ENCODE measurements at places on chromosomes 5 and 9. TPM values are rescaled to one million over a fixed set of nuclear protein-coding genes. Genes with fewer than 3 reads are reported as not detected.

Gene GMCL2
- total RNA-seq: not detected

Gene DCTN3
- total RNA-seq: 92.4 TPM

GRCh38 chr5:151880324-151880723 is 44.3 kb downstream of the GLRA1 start:
- H3K4me1 ChIP-seq: peaks cover 6% of the 10 kb centered on the region
- no peak overlapping the region for H3K4me3 ChIP-seq
- H3K36me3 ChIP-seq: no peaks in the 10 kb centered on the region
- H3K27ac ChIP-seq: no peak overlapping the region

- H3K4me1 ChIP-seq: no peaks in the 10 kb centered on the region
- H3K4me3 ChIP-seq: no peak overlapping the region
- H3K36me3 ChIP-seq: peaks cover 36% of the 10 kb centered on the region
Measured at GRCh38 chr5:131459216-131459615, 175.8 kb downstream of the RAPGEF6 start.

DNA sequence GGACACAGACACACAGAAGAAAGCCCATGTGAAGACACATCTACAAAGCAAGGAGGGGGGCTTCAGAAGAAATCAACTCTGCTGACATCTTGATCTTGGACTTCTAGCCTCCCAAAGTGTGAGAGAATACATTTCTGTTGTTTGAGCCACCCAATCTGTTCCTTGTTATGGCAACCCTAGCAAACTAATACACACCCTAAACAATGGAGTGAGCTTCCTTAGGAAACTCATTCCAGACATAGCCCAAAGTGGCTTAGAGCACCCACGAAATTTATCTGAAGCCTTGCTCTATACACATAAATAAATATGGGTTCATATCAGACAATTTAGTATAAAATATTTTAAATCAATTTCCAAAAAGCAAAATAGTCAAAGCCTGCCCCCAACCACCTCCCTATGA is 7.6 kb upstream of the TBC1D2 start:
- H3K27ac ChIP-seq: no peak overlapping the region
- no peaks in the 10 kb centered on the region for H3K36me3 ChIP-seq
- no peak for DNase-seq
- H3K4me1 ChIP-seq: peaks cover 12% of the 10 kb centered on the region

- H3K4me1 ChIP-seq: no peaks in the 10 kb centered on the region
- peaks cover 70% of the 10 kb centered on the region for H3K36me3 ChIP-seq
- H3K4me3 ChIP-seq: no peak overlapping the region
- H3K27me3 ChIP-seq: no peaks in the 10 kb centered on the region
- H3K27ac ChIP-seq: no peak overlapping the region
Measured at GRCh38 chr9:111928359-111928720, 31.7 kb downstream of the UGCG start.
